ENCODE measurements at places on chromosomes 7 and 10.
A peak's percentile ranks its signal among the peaks of the same experiment; 100 is the strongest.

- no peak for DNase-seq
Measured at GRCh38 chr7:82053453-82054032, 283.7 kb upstream of the HGF start.

GRCh38 chr7:73904219-73905137 lies 43.5 kb downstream of the TMEM270 start:
- no peak for DNase-seq

DNA sequence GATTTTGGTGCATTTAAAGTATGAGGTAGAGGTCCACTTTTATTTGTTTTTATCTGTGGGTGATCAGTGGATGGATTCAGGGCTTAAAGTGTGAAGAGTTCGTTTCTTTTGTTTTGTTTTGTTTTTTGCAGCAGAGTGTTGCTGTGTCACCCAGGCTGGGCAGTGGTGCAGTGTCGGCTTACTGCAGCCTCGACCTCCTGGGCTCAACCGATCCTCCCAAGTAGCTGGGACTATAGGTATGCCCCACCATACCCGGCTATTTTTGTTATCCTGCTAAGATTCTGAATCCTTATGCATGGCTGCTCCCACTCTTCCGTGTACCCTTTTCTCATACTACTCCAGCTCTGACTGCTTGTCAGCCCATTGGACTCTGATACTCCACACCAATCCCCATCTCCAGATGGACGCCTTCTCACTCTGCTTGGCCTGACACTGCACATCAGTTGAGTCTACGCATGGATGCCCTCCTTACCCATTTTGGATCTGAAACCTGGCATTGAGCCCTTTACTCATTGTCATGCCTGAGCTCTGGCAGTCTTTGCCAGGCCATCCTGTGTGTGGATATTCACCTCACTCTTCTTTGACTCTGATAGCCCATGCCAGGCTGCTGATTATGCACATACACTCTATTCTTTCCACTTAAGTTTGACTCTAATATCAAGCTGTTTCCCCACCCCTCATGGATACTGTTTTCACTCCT lies 119.5 kb downstream of the CCSER2 start:
- no peak for DNase-seq

- DNase-seq, result peak; percentile 57
Measured at GRCh38 chr7:26865094-26865388, 651 bp upstream of the SKAP2 start.

- DNase-seq, result no peak
Measured at GRCh38 chr7:44384586-44385433, 59.4 kb upstream of the CAMK2B start.

DNA sequence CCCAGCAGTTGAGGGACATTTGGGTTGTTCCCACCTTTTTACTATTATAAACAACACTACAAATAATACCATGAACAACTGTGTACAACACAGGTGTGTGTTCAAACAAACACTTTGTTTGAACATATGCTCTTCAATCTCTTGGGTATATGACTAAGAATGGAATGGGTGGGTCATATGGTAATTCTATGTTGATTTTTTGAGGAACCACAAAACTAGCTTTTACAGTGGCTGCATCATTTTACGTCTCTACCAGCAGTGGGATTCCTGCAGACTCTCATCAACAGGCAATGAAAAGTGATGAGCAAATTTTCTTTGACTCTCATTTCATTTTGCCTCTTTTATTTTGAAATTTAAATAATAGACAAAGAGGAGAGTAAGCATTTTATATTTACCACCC lies 116.9 kb upstream of the KLF14 start:
- DNase-seq, result no peak

DNA sequence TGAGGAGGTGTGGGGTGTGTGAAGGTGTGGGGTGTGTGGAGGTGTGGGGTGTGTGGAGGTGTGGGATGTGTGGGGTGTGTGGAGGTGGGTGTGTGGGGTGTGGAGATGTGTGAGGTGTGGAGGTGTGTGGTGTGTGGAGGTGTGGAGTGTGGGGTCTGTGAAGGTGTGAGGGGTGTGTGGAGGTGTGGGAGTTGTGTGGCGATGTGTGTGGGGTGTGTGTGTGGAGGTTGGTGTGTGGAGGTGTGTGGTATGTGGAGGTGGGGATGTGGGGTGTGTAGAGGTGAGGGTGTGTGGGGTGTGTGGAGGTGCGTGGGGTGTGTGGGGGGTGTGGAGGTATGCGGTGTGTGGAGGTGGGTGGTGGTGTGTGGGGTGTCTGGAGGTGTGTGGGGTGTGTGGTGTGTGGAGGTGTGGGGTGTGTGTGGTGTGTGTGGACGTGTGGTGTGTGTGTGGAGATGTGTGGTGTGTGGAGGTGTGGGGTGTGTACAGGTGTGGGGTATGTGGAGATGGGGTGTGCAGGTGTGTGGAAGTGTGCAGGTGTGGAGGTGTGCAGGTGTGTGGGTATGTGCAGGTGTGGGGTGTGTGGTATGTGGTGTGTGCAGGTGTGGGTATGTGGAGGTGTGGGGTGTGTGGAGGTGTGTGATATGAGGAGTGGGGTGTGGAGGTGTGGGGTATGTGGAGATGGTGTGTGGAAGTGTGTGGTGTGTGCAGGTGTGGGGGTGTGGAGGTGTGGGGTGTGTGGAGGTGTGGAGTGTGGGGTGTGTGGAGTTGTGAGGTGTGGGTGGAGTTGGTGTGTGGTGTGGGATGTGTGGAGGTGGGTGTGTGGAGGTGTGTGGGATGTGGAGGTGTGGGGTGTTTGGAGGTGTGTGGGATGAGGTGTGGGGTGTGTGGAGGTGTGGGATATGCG lies 34.5 kb downstream of the SPDYE17 start:
- peak; percentile 8 for DNase-seq

DNA sequence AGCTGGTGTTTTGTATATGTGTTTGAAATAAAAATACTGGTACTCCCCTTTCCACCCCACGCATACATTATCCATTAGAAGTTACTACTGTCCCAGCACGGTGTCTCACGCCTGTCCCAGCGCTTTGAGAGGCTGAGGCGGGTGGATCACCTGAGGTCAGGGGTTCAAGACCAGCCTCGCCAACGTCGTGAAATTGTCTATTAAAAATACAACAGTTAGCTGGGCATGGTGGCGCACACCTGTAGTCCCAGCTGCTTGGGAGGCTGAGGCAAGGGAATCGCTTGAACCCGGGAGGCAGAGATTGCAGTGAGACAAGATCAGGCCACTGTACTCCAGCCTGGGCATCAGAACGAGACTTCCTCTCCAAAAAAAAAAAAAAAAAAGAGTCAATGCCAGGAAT lies 2.7 kb downstream of the HBP1 start:
- no peak for DNase-seq

DNA sequence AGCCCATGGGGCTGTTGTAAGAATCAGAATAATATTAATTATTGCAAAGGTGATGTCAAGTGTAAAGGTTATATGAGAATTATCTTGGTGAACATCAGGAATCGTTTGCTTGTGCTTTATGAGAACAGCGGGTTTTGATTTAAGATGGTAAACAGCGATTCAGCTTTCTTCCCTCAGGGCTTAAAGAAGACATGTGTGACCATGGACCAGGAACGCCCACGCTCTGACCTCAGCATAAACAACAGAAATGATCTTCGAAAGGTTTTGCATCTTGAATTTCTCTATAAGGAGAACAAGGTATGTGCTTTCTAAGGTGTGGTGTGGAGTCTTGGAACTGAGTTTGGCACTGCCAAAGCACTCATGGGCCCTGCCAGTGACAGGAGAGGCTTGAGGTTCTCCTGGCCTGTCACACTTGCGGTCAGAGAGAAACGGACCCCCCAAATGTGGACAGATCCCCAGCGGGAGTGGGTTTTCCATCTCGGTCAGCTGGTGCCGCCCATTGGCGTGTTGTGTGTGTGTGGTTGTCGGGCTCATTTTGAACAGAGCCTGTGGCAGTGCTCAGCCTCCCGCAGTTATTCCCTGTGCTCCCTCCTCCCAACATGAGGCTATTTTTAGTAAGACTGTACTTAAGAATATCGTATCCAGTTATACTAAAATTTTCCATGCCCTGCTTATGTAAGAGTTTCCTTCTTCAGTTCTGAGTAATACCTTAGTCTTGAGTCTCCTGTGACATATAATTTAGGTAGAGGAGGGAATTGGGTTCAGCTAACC lies 7.2 kb downstream of the MINDY4 start:
- no peak for DNase-seq

DNA sequence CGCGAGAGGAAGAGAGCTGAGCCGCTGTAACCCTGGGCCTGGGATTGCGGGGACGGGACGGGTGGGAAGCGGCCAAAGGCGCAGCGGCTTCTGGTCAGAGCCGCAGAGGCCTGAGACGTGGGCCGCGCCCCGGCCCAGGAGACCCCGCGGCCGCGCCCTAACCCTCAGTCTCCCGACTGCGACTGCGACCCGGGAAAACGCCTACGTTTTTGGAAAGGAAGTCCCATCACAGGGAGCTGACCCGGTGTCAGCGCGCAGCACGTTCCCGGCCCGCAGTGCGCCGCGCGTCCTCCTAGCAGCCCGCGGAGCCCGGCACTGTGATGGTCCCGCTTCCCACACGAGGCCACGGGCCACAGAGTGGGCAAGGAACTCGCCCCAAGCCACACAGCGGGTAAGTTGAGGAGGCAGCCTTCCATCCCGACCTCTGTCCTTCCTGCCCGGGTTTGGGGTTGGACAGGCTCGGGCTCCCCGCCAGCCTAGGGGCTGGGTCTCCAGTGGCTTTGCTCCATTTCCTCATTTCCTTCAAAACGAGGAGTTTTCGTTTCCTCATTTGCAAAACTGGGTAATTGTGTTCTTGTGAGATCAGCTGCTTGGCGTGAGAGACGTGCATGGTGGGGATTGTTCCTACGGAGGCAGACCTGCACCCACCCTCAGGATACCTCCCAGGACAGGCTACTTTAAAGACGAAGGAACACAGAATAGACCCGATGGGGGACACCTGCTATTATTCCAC lies 1.2 kb downstream of the GPNMB start:
- no peak for DNase-seq

GRCh38 chr10:69004821-69005220 lies 16.2 kb downstream of the KIFBP start:
- DNase-seq, result no peak

DNA sequence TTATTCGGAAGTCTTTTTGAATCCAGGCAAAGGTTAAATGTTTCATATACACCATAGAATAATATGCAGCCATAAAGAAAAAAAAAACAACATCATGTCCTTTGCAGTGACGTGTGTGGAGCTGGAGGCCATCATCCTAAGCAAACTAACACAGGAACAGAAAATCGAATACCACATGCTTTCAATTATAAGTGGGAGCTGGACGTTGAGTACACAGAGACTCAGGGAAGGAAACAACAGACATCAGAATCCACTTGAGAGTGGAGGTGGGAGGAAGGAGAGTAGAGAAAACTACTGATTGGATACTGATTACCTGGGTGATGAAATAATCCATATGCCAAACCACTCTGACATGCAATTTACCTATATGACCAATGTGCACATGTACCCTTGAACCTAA lies 293.4 kb downstream of the KLF6 start:
- DNase-seq, result no peak

- no peak for DNase-seq
Measured at GRCh38 chr10:100978121-100978900, 9.0 kb downstream of the MRPL43 start.

- DNase-seq, result peak; percentile 28
Measured at GRCh38 chr7:131424219-131424822, 96.6 kb downstream of the MKLN1 start.

GRCh38 chr10:124743191-124744101 lies 732 bp downstream of the FAM53B start:
- peak; percentile 42 for DNase-seq

- DNase-seq, result no peak
Measured at GRCh38 chr10:111481866-111482265, 405.0 kb downstream of the ADRA2A start.

GRCh38 chr10:31677195-31678138 lies 251.2 kb downstream of the ARHGAP12 start:
- DNase-seq, result no peak

- no peak for DNase-seq
Measured at GRCh38 chr7:22400150-22400814, 43.3 kb upstream of the RAPGEF5 start.

- DNase-seq, result no peak
Measured at GRCh38 chr7:130387306-130387627, 7.0 kb downstream of the CPA1 start.

GRCh38 chr10:116912162-116912561 lies 62.9 kb downstream of the ENO4 start:
- DNase-seq, result no peak

- DNase-seq, result no peak
Measured at GRCh38 chr10:131931981-131932380, 31.2 kb downstream of the PPP2R2D start.

DNA sequence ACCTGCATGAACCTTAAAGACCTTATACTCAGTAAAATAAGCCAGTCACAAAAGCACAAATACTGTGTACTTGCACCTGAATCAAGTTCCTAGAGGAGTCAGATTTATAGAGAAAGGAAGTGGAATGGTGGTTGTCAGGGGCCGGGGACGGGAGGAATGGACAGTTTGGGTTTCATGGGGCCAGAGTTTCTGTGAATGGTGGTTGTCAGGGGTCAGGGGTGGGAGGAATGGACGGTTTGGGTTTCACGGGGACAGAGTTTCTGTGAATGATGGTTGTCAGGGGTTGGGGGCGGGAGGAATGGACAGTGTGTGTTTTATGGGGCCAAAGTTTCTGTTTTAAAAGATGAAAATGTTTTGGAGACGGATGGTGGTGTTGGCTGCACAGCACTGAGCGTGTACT lies 260.0 kb upstream of the MKI67 start:
- DNase-seq, result no peak

DNA sequence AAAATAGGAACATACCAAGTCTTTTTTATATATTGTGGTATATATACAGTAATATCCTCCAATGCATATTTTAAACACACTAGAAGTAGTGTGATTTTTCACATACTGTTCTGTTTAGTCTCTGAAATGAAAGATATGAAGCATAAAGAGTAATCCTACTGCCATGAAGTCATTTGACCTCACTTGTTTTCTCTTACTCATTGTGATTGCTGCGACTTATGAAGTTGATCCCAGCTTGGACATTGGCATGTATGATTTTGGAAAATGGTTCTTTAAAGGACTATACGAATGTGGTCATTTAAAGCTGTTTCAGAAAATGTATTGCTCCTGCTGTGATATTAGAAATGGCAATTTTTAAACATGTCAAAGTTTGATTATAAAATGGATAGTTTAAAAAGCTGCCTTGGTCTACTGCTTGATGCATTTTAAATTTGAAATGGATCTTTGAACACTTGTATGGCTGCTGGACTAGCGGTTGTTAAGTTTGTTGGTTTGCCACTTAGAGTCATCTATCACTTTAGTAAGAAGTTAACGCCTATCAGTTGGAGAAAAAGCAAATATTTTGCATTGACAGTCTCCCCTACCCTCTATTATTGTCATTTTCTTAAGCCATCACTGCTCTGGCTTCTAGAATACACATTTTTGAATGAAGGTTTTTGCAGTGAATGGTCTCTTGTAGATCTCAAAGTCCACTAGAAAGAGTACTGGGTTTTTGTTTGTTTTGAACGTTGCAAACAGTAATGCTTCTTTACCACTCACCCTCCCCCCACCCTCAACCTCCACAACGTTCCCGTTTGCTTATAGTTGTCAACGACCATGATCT lies 881 bp upstream of the PCGF5 start:
- DNase-seq, result no peak

GRCh38 chr7:132691201-132691600 lies 114.9 kb upstream of the PLXNA4 start:
- DNase-seq, result no peak

GRCh38 chr10:72065439-72066025 lies 22.8 kb downstream of the SPOCK2 start:
- no peak for DNase-seq

- DNase-seq, result no peak
Measured at GRCh38 chr7:22296916-22297315, 60.0 kb downstream of the RAPGEF5 start.

GRCh38 chr10:114479307-114479706 lies 75.0 kb upstream of the AFAP1L2 start:
- no peak for DNase-seq
